Activated CD4-positive, alpha-beta T cell treated with anti-CD3 and anti-CD28 coated beads for 4 hours (primary cell): ENCODE measurements at places on chromosomes 4 and X.

- no peak for DNase-seq
Measured at GRCh38 chrX:47574076-47574546, 8.1 kb upstream of the TIMP1 start.

- DNase-seq, result no peak
Measured at GRCh38 chrX:96692890-96693289, 8.2 kb downstream of the DIAPH2 start.

DNA sequence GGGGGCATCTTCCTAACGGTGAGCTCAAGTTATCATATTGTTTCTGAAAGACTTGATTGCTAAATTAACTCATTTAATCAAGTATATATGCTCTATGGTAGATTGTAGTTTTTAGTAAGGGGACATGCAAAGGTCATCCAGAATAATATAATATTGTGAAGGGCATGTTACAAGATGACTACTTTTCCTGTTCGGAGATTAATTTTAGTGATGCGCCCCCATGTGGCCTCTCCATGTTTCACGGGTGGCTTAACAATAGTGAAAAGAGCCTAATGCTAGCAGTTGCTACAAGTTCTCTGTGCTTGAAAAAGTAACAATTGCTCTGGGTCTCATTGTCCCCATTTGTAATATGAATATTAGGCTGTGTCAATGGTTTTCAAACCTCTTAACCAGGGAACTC, 12.2 kb downstream of the SMPX start:
- peak; percentile 2 for DNase-seq

DNA sequence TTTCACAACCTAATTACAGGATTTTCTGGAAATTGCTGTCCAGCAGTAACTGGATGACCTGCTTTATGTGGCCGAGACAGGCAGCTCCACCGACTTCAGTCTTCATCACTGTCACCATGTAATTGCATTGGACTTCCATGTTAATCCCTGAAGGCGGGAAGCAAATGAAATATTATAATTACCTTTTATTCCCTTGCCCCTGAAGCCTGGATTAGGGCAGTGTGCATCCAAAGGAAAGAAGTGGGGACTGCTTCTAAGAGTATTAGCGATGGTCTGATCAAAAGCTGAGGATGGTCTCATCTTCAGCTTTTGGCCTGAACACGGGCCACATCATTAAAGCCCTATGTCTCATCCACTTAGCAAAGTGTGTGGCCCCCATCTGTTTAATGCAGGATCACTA, 311.6 kb upstream of the GALNT7 start:
- no peak for DNase-seq

GRCh38 chrX:130171446-130172126, at the start of gene RAB33A:
Gene RAB33A (plus strand): TSS chrX:130171962. CDS start chrX:130172063, 101 bp downstream.
- peak; percentile 30 for DNase-seq

DNA sequence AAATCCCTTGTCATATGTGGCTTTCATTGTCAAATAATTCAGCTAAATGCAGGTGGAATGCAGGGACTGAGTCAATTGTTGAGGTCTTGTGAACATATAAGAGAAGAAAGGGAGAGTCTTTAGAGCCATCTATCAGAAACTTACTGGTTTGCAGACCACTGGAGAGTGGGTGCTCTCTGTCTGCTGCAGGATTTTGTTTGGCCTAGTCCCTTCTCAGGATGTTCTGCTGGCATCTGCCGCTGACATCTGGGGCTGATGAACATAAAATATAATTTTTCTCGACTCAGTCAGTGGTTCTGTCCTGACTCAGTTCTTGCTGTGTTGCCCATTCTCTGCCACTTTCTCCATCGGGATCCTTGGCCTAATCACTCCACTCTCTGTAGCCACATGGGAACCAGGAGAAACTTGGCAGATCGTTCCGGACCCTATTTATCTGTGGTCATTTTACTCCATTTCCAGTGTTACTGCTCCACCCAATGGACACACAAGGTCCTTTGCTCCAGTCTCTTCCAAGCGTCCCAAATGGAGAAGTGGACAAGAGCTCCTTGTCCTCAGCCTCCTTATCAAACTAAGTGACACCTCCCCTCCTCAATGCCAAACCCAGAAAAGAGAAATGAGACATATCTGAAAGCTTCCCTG, 436.2 kb downstream of the FAT4 start:
- DNase-seq, result no peak
